ENCODE measurements at places on chromosomes 12 and 14.

GRCh38 chr12:90618586-90618985, 336.4 kb downstream of the CCER1 start:
- DNase-seq, result no peak

DNA sequence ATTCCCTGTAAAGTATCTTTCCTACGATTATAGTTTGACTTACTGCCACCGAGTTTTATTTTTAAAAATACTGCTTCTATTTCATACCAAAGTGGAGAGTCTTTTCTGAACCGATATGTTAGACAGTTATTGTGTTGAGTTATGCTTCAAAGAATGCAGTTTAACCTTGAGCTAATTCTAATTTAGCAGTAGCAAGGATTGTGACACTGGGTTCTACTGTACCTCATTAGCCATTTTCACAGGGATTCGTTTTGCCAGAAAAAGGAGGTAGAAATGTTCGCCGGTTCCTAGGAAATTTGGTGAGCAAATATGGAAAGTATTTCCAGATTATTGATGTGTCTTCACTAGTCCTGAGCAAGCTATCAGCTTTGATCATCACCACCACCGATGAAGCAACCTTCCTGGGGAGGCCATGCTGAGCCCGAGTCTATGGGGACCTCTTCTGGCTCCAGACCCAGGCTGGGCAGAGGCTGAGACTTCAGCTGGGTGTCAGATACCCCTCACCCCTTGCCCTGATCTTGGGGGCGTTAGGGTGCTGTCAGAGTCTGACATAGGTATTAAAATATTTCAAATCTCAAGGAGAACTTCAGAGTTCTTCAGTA, 13.6 kb downstream of the GLRX5 start:
- no peak for DNase-seq

DNA sequence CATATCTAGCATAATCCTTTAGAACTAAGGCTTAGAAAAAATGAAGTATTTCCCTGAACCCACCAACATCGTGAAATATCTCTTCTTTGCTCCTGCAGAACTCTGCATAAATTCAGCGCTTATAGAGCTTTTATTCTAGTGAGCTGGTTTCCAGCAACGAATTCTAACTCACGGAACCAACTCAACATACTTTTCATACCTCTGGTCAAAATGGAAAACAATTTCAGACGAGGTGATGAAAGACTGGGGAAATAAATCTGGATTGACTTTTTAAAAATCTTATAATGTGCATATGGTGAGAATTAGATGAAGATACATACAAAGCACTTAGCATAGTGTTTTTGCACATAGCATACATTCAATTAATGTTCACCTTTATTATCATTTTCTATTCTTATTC, 62.6 kb upstream of the BBS10 start:
- DNase-seq, result no peak

GRCh38 chr12:131766382-131767107, 55.7 kb downstream of the SFSWAP start:
- no peak for DNase-seq

- no peak for DNase-seq
Measured at GRCh38 chr12:103880299-103881142, 39.5 kb upstream of the NT5DC3 start.

GRCh38 chr12:89080793-89081465, 271.4 kb downstream of the DUSP6 start:
- DNase-seq, result no peak

GRCh38 chr12:45469902-45470301, 254.0 kb downstream of the ANO6 start:
- no peak for DNase-seq

- no peak for DNase-seq
Measured at GRCh38 chr14:84519836-84520235, 1010.1 kb upstream of the FLRT2 start.

DNA sequence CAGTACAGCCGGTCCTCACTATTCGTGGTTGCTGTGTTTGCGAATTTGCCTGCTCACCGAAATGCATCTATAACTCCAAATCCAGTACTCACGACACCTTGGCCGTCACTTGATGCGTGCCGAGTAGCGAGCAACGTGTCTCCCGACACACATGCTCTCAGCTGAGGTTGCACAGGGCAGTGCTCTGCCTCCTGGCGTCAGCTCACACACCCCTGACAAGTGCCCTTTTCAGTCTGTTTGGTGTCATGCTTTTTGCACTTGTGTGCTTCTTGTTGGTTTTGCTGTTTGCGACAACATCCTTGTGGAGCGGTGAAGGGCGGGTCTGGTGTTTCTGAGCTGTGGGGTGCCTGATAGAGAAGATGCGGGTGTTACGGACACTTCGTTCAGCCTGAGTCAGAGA, 110.4 kb upstream of the RFLNA start:
- DNase-seq, result no peak

DNA sequence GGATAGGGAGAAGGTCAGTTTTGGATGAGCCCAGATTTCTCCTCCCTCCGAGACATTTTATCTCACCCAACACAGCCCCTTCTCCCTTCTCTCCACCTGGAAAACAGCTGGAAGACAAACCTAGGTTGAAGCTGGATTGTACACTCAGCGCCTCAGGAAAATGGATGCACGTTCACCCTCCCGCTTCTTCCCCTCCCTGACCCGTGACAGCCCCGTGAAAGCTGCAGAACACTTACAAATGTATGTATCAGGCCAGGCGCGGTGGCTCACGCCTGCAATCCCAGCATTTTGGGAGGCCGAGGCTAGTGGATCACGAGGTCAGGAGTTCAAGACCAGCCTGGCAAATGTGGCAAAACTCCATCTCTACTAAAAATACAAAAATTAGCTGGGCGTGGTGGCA, 4.2 kb downstream of the RNU4-2 start:
- no peak for DNase-seq

- DNase-seq, result no peak
Measured at GRCh38 chr14:77014004-77014604, 14.4 kb downstream of the IRF2BPL start.

GRCh38 chr14:104864267-104865080, 594 bp upstream of the CEP170B start:
- no peak for DNase-seq

DNA sequence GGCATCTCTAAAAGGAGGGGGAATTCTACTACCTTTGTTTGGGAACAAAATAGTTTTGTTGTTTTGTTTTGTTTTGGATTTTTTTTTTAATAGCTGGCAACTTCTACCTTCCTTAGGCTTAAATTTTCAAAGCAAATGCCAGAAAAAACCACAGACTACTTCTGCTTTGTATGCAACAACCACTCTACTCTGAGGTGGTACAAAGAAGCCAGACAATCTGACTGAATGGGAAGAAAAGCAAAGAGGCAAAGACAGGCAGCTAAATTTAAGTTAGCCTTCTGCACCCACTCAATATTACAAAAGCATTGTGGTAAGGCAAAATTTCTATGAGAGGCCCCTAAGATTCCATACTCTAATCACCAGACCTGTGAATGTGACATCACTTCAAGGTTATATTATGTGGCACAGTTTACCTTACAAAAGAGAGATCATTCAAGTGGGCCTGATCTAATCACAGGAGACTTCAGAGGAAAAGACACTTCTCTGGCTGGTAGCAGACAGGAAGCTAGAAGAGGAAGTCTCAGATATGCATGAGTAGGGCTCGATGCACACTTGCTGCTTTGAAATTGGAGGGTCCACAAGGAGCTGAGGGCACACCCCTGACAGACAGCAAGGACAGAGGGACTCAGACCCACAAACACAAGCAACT, 566.6 kb downstream of the RPS29 start:
- DNase-seq, result peak; percentile 64

GRCh38 chr12:102479099-102479885, 1.1 kb downstream of the IGF1 start:
- DNase-seq, result no peak

GRCh38 chr12:63103494-63104131, 47.4 kb downstream of the AVPR1A start:
- DNase-seq, result peak; percentile 20

- no peak for DNase-seq
Measured at GRCh38 chr14:103476631-103477030, 46.0 kb downstream of the CKB start.

DNA sequence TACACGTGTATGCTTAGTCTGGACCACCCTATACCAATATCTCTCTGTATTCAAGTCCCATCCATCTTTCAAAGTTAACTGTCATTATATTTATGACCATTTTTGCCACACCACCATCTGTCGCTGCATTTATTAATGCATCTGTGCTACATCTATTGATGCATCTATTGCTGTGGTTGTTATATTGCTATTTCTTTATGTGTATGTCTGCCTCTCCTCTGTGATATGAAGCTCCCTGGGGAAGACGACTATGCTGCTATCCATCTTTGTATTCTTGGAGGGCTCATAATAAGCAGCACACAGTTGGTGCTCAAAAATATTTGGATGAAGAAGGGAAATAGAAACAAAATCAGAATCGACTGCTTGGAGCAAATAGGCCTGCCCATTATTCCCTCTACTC, 357.6 kb downstream of the RPS29 start:
- no peak for DNase-seq

GRCh38 chr12:3747976-3748619, 4.8 kb downstream of the CRACR2A start:
- no peak for DNase-seq

DNA sequence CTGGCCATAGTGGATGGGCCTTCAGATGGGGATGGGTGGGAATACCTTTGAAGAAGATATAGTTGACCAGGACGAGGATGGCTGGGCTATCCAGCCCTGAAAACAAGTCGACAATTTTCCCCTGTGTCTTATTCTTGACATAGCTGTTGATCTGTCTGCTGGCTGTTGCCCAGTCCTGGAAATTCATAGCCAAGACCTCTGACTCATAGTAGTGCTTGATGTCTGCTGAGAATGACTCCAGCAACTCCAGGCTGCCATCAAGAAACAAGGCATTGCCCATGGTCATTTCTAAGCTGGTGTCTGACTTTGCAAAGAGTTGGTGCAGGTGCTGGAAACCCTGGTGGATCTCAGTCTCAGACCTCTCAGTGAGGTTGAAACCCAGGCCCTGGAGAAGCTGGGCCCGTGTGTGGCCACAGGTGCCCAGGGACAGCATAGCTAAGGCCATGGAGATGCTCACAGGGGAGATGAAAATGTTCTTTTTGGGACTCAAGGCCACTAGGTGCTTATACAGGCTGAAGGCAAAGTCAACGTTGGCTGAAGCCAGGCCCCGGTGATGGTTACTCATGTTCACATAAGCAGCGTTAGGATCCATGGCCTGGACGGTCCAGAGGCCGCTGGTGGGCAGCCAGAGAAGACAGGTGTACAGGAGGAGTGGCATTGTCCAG, 9.0 kb downstream of the SERPINA6 start:
- DNase-seq, result no peak

DNA sequence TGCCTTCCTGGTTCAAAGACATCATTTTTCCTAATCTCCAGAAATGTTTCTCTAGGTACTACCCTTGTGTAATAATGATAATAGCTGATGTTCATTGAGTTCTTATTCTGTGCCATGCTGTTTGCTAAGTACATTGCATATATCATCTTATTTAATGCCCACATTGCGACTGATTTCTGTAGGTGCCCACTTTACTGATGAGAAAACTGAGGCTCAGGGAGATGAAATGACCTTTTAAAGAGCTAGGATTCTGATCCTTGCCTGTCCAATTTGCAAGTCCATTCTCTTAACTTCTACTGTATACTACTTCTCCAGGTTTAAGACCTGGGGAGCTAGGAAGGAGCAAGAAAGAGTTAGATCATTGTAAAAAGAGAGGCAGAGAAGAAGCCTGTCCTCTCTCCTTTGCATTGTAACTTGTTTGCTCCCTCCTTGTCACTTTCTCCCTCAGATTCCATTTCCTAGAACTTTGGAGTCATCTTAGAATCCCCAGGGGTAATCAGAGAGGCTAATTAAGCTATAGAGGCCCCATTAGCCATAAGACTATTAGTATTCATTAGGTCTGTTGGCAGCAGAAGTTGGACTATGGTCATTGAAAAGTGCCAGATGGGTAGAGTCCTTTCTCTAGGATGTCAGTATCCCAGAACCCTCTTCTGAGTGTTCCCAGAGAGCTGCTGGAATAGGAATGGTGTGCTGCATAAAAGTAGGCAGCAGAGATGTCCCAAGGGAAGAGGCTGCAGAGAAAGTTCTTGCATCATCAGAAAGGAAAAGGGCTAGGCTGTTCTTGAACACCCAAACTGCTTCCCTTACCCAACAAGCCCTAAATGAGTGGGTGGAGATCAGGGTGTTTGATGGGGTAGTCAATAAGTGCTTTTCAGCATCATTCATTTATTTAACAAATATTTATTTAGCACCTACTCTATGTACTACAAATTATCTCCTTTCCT, 3.1 kb downstream of the DGKA start:
- no peak for DNase-seq

DNA sequence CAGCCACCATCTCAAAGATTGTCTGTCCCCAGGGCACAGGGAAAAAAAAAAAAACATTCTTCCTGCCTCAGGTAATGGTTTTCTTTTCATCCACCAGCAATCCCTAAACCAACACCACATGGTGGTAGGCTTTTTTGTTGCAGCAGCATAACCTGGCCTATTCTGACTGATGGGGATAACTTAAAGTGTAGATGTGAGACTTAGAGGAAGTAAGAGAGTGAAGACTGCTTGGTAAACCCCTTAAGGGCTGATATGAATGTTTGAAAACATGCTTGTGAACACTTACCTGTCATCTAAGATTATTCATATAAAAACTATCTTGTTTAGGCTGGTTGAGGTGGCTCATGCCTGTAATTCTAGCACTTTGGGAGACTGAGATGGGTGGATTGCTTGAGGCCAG, 130.2 kb upstream of the RAP1B start:
- no peak for DNase-seq

GRCh38 chr12:63450816-63451215, 217.5 kb downstream of the DPY19L2 start:
- DNase-seq, result no peak

DNA sequence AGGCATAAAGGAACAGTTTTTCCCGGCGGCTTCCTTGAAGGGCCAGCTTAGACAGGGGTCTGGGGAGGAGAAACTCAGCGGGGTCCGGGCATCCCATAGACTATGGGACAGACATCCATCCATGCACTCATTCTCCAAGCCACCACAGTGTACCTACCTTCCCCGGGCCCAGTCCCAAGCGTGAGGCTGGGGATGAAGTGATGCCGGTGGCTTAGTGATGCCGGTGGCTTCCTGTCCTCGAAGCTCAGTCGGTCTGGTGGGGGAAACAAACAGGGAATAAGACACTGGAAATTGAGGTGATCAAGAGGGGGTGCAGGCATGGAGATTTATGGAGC, 421 bp downstream of the RTL1 start:
- DNase-seq, result no peak

All from OCI-LY7 (cell line).